ENCODE measurements at places on chromosomes 12 and 14.
A peak's percentile ranks its signal among the peaks of the same experiment; 100 is the strongest.

DNA sequence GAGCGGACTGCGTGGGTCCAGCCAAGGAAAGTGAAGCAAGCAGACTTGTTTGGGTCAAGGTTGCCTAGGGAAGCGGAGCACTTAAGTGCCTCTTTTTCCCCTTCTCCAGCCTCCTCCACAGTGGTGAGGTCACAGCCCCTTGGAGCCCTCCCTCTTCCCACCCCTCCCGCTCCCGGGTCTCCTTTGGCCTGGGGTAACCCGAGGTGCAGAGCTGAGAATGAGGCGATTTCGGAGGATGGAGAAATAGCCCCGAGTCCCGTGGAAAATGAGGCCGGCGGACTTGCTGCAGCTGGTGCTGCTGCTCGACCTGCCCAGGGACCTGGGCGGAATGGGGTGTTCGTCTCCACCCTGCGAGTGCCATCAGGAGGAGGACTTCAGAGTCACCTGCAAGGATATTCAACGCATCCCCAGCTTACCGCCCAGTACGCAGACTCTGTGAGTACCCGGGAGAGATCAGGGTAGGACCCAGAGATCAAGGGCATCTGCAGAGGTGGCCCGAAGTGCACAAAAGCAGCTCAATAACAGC, at the start of gene TSHR:
TSHR (plus strand) TSS at position 206 of the 526 bp plus-strand sequence; CDS start at position 266, 60 bp downstream.
- H3K4me1 ChIP-seq, result no peaks in the 10 kb centered on the region
- peaks cover 7% of the 10 kb centered on the region for H3K27me3 ChIP-seq
- DNase-seq, result no peak

DNA sequence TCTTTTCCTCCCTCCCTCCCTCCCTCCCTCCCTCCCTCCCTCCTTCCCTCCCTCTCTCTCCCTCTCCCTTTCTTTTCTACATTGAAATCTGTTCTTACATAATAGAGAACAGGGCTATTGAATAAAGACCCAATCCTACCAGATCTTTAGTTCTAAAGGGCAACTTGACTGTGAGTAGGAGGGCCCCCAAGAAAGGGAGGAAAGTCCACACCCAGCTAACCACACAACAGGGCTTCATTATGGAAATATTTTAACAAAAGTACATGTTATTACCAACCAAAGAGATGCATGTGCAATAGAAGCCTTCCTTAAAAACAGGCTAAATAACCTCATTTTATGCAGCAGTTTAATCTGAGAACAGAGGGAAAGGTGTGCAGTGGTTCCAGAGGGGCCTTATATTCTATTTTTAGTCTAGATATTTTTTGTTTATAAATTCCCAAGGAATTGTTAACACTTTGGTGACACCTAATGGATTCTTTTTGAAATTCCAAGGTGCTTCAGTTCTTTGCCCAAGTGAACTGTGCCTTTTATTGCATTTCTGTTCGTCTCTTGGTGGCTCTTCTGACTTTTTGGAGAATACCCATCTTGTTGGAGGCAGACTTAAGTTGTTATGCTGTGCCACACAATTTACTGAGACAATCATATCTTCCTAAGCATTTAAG, 63.0 kb downstream of the GNS start:
- no peak overlapping the region for H3K27ac ChIP-seq
- DNase-seq, result peak; percentile 61
- H3K4me3 ChIP-seq, result no peak overlapping the region
- H3K27me3 ChIP-seq, result no peaks in the 10 kb centered on the region
- no peaks in the 10 kb centered on the region for H3K4me1 ChIP-seq
- no peaks in the 10 kb centered on the region for H3K36me3 ChIP-seq

- H3K27me3 ChIP-seq, result no peaks in the 10 kb centered on the region
- H3K4me3 ChIP-seq, result no peak overlapping the region
- no peak overlapping the region for H3K27ac ChIP-seq
Measured at GRCh38 chr12:97601934-97602720, 139.5 kb downstream of the RMST start.

- no peak overlapping the region for H3K4me3 ChIP-seq
- DNase-seq, result no peak
- no peaks in the 10 kb centered on the region for H3K27me3 ChIP-seq
- H3K36me3 ChIP-seq, result no peaks in the 10 kb centered on the region
- no peak overlapping the region for H3K27ac ChIP-seq
Measured at GRCh38 chr12:27429606-27430005, 16.9 kb upstream of the SMCO2 start.

- no peak overlapping the region for H3K27ac ChIP-seq
- no peak for DNase-seq
- no peaks in the 10 kb centered on the region for H3K27me3 ChIP-seq
- H3K4me1 ChIP-seq, result no peaks in the 10 kb centered on the region
Measured at GRCh38 chr12:113393749-113394148, 9.9 kb downstream of the SDS start.

GRCh38 chr12:50845021-50845647, 2.4 kb downstream of the TMPRSS12 start:
- no peak overlapping the region for H3K27ac ChIP-seq
- no peaks in the 10 kb centered on the region for H3K4me1 ChIP-seq
- no peak overlapping the region for H3K4me3 ChIP-seq
- H3K36me3 ChIP-seq, result no peaks in the 10 kb centered on the region
- H3K27me3 ChIP-seq, result no peaks in the 10 kb centered on the region

DNA sequence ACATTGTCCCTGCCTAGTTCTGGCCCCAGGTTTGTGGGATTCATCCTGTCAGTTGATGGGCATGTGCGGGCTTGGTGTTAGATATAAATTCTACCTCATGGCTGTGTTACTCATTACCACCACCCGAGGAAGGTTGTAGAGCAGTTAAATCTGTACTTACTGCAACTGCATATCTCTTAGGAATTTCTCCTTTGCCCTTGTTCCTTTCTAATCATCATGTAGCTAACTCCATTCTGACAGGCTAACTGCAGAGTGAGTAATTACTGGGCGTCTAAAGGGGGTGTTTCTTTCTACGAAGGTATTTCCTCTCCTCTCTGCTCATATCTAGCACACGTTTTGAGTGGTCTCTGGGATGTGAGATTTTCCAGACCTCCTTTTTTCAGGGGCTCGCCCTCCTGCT, 1076.7 kb downstream of the TMTC2 start:
- H3K4me1 ChIP-seq, result peaks cover 2% of the 10 kb centered on the region
- no peaks in the 10 kb centered on the region for H3K27me3 ChIP-seq
- H3K36me3 ChIP-seq, result no peaks in the 10 kb centered on the region
- H3K27ac ChIP-seq, result no peak overlapping the region

- H3K27me3 ChIP-seq, result no peaks in the 10 kb centered on the region
- H3K4me1 ChIP-seq, result no peaks in the 10 kb centered on the region
- DNase-seq, result peak; percentile 82
- H3K4me3 ChIP-seq, result no peak overlapping the region
Measured at GRCh38 chr14:69535230-69535848, 39.3 kb downstream of the CCDC177 start.

GRCh38 chr12:40034712-40035111, 71.2 kb downstream of the SLC2A13 start:
- no peak overlapping the region for H3K4me3 ChIP-seq
- no peak overlapping the region for H3K27ac ChIP-seq
- no peak for DNase-seq
- peaks cover 3% of the 10 kb centered on the region for H3K4me1 ChIP-seq
- no peaks in the 10 kb centered on the region for H3K27me3 ChIP-seq

GRCh38 chr12:113184098-113184899, 979 bp downstream of the DDX54 start:
- no peak for DNase-seq
- peak overlapping the region; percentile 94 for H3K4me3 ChIP-seq
- H3K27me3 ChIP-seq, result no peaks in the 10 kb centered on the region

- H3K36me3 ChIP-seq, result peaks cover 21% of the 10 kb centered on the region
- H3K27ac ChIP-seq, result no peak overlapping the region
- DNase-seq, result no peak
- H3K4me1 ChIP-seq, result no peaks in the 10 kb centered on the region
Measured at GRCh38 chr12:111803851-111804250, 37.1 kb downstream of the ALDH2 start.

GRCh38 chr12:110001596-110001995, 2.4 kb downstream of the ANKRD13A start:
- no peaks in the 10 kb centered on the region for H3K36me3 ChIP-seq
- no peaks in the 10 kb centered on the region for H3K4me1 ChIP-seq
- no peaks in the 10 kb centered on the region for H3K27me3 ChIP-seq
- no peak overlapping the region for H3K4me3 ChIP-seq

- no peaks in the 10 kb centered on the region for H3K27me3 ChIP-seq
- peak overlapping the region; percentile 99 for H3K27ac ChIP-seq
- peak overlapping the region; percentile 96 for H3K4me3 ChIP-seq
Measured at GRCh38 chr12:21656905-21657325, 727 bp downstream of the LDHB start.

- H3K4me1 ChIP-seq, result peaks cover 4% of the 10 kb centered on the region
- no peaks in the 10 kb centered on the region for H3K27me3 ChIP-seq
- no peaks in the 10 kb centered on the region for H3K36me3 ChIP-seq
Measured at GRCh38 chr14:68586896-68587751, 205.7 kb downstream of the ZFP36L1 start.

DNA sequence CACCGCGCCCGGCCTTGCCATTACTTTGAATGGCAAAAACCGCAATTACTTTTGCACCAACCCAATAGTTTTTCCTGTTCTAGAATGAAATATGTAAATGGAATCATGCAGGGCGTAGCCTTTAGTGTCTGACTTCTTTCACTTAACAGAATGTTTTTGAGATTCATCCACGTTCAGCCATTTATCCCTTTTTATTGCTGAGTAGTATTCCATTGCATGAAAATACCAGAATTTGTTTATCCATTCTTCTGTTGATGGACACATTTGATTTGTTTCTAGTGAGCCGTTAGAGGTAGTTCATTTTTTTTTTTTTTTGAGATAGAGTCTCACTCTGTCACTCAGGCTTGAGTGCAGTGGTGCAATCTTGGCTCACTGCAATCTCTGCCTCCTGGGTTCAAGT, 90.6 kb downstream of the SLC25A47 start:
- H3K36me3 ChIP-seq, result no peaks in the 10 kb centered on the region
- no peak for DNase-seq
- no peak overlapping the region for H3K4me3 ChIP-seq
- H3K4me1 ChIP-seq, result peaks cover 2% of the 10 kb centered on the region

DNA sequence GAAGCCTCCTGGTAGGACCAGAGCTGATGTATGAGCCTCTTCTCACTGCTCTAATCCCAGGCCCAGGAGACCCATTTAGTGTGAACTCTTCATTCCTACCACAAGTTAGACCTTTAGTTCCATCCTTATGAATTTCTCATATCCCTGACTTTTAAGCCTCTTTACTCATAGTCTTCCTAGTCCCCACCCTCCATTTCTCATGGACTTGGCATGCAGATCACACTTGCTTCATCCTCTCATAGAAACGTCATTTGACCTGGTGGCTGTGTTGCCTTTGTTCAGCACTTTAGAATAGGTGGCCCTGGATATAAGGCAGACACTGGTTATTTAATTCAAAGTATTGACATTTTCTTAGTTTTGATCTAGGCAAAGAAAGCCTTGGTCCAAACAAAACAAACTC, 99.5 kb downstream of the SLC16A7 start:
- no peaks in the 10 kb centered on the region for H3K27me3 ChIP-seq
- DNase-seq, result no peak
- H3K4me3 ChIP-seq, result no peak overlapping the region
- no peak overlapping the region for H3K27ac ChIP-seq
- H3K4me1 ChIP-seq, result no peaks in the 10 kb centered on the region

- peak; percentile 17 for DNase-seq
- no peaks in the 10 kb centered on the region for H3K4me1 ChIP-seq
Measured at GRCh38 chr12:131929581-131930456, 743 bp downstream of the PUS1 start.

DNA sequence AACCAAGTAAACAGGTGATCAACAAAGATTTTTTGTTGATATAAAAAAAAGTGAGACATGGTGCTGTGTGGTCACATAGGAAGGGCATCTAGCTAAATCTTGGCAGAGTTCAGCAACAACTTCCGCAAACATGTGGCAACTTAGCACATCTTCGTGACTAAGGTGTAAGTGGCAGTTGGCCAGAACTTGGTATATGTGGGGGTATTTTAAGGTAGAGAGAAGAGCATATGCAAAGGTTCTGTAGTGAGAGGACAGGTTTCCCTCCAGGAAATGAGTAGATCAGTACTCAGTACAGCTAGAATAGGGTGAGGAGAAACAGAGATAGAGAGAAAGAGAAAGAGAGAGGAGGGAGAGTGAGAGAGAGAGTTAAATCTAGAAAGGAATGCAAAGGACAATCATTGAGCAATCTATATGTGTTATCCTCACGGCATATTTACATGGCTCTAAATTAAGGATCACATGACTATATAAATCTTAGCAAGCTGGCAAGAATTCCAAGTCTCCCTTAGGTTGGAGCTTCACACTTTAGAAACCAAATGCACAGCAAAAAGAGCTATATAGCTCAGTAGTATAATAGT, 227.7 kb upstream of the HMGA2 start:
- H3K4me3 ChIP-seq, result no peak overlapping the region
- no peaks in the 10 kb centered on the region for H3K4me1 ChIP-seq
- no peak for DNase-seq
- no peak overlapping the region for H3K27ac ChIP-seq
- no peaks in the 10 kb centered on the region for H3K36me3 ChIP-seq

- no peak overlapping the region for H3K27ac ChIP-seq
- no peak overlapping the region for H3K4me3 ChIP-seq
- H3K4me1 ChIP-seq, result peaks cover 46% of the 10 kb centered on the region
Measured at GRCh38 chr12:94618995-94619695, 31.2 kb downstream of the TMCC3 start.

DNA sequence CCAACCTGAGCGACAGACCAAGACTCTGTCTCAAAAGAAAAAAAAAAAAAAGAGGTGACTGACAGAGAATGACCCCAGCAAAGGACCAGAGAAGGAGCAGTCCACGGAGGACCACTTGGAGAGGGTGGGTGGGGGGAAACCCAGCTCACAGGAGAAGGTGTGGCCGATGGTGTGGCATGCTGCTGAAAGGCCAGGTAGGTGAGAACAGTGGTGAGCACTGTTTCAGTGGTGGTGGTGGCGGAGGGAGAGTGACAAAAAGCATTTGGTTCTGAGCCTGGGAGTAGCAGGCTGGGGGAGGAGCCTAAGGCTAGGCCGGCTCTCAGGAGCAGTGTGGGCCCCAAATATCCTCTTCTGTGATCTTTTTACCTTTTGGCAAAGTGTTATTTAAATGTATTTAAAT, 63.8 kb downstream of the IRF2BPL start:
- H3K27me3 ChIP-seq, result no peaks in the 10 kb centered on the region
- DNase-seq, result no peak
- H3K27ac ChIP-seq, result no peak overlapping the region
- H3K36me3 ChIP-seq, result no peaks in the 10 kb centered on the region
- H3K4me1 ChIP-seq, result peaks cover 16% of the 10 kb centered on the region
- no peak overlapping the region for H3K4me3 ChIP-seq

- no peak overlapping the region for H3K27ac ChIP-seq
- H3K27me3 ChIP-seq, result no peaks in the 10 kb centered on the region
- H3K4me1 ChIP-seq, result no peaks in the 10 kb centered on the region
Measured at GRCh38 chr14:95763875-95764274, 50.0 kb upstream of the TCL1A start.

DNA sequence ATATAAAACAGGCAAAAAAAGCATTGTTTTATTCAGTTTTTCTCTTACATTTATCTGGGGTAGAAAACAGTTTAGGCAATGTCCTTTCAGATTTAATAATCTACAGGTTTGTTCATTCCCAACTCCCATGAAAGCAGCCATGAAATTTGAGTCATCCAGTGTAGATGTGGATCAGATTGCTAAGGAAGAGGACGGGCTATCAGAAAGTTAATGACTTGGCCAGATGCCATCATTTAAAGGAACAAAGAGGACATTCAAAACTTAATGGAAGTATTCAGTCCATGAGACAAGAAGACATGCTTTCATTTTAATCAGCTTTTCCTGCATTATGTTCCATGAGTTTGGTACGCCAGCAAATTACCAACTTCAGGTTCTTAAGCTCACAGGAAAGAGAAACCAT, 31.1 kb upstream of the POC1B start:
- no peaks in the 10 kb centered on the region for H3K36me3 ChIP-seq
- H3K27me3 ChIP-seq, result no peaks in the 10 kb centered on the region
- peak; percentile 38 for DNase-seq
- H3K27ac ChIP-seq, result no peak overlapping the region
